GM12878 (cell line): ENCODE measurements at places on chromosomes 4 and X.

- DNase-seq: no peak
These were observed 58.2 kb upstream of the DKK2 start for GRCh38 chr4:107094332-107094731.

GRCh38 chr4:153297116-153297515, 47.4 kb upstream of the MND1 start:
- DNase-seq: no peak

- no peak for DNase-seq
These were observed 25.7 kb upstream of the HS6ST2 start for GRCh38 chrX:132984058-132984650.

GRCh38 chrX:37652589-37653231, 32.9 kb upstream of the XK start:
- no peak for DNase-seq

DNA sequence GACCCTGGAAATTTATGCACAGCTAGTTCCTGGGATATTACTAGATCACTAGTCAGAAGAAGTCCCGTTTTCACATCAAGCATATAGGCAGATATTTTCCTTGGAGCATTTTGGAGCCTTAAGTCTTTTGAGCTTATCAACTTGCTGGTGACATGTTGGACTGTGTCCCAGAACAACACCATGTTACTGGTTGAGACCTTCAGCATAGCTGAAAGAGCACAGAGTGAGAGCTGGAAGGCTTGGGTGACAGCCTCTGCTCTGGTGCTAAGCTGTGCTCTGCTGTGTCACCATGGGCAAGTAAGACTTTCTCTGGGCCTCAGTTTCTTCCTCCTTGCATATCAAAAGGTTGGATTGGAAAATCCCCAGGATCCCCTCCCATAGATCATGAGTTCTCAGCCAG, 116.6 kb upstream of the FRMPD4 start:
- no peak for DNase-seq

DNA sequence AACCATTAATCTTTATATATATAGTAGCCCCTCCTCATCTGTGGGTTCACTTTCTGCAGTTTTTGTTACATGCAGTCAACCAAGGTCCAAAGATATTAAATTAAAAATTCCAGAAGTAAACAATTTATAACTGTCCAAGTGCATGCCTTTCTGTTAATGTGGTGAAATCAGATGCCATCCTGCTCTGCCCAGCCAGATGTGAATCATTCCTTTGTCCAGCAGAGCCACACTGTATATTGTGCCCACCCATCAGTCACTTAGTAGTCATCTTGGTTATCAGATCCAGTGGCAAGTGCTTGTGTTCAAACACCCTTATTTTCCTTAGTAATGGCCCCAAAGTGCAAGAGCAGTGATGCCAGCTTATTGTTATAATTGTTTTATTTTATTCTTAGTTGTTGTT, 17.2 kb upstream of the PRDM5 start:
- no peak for DNase-seq

GRCh38 chrX:70084592-70085240, 22.5 kb downstream of the OTUD6A start:
- no peak for DNase-seq

DNA sequence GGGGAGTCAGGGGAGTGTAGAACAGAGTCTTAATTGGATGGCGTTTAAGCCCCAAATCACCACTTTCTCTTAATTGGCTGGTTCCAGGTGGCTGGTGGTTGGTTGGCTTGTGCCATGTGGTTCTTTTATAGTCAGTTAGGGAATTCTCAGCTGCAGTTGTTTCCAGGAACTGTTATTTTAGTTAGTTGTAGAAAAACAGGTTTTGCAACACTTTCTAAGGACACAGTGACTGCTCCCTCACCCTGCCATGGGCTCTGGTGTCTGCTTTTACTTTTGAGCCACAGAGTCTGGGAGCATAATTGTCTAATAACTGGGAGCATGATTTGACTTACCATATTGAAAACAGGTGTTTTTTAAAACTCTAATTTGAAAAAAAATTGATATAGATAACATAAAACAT, 75.8 kb upstream of the PCDH18 start:
- DNase-seq: no peak

DNA sequence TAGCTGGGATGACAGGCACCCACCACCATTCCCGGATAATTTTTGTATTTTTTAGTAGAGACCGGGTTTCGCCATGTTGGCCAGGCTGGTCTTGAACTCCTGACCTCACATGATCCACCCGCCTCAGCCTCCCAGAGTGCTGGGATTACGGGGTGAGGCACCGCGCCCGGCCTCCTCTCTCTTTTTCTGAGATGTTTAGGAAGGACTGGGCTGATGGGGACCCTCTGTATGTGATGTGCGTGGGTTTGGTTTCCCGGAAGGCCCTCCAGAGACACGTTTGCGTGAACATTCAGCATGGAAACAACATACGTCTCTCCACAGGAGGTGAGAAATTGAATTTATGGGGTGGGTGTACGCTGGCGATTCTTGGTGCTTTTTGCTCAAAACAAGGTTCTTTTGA, 18.6 kb downstream of the SHOX start:
- DNase-seq: no peak

DNA sequence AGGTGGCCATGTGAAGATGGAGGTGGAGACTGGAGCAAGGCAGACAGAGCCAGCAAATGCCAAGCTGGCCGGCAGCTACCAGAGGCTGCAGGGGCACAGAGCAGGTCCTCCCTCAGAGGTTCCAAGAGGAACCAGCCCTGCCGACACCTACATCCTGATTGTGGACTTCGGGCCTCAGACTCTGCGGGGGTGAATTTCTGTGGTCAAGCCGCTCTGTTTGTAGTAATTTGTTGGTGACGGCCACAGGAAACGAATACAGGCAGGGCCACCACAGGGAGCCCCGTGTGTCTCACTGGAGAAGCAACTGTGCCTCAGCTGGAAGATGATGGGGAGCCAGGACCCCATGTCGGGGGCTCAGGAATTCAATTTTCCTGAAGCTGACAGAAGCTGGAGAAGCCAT, 28.3 kb downstream of the ZFYVE28 start:
- DNase-seq: no peak
